A375 (cell line): ENCODE measurements at places on chromosomes 16 and 17. TPM values are rescaled to one million over a fixed set of nuclear protein-coding genes. Genes with fewer than 3 reads are reported as not detected.

C16orf74 gene
- 11.1 and 13.0 TPM in 2 replicates for total RNA-seq

BAIAP3 gene
- total RNA-seq: 2.0 and 2.3 TPM in 2 replicates

ZDHHC1 gene
- total RNA-seq: 1.4 TPM in 1 of 2 replicates, not detected in the other

PRM3 gene
- total RNA-seq: not detected in 2 replicates

CBLN1 gene
- 0.96 TPM in 1 of 2 replicates, not detected in the other for total RNA-seq

ABCA5 gene
- total RNA-seq: 4.1 and 4.7 TPM in 2 replicates

HOXB4 gene
- total RNA-seq: 5.7 and 8.5 TPM in 2 replicates
